ENCODE measurements at places on chromosomes 7 and 10. TPM values are rescaled to one million over a fixed set of nuclear protein-coding genes. Genes with fewer than 3 reads are reported as not detected.

DNA sequence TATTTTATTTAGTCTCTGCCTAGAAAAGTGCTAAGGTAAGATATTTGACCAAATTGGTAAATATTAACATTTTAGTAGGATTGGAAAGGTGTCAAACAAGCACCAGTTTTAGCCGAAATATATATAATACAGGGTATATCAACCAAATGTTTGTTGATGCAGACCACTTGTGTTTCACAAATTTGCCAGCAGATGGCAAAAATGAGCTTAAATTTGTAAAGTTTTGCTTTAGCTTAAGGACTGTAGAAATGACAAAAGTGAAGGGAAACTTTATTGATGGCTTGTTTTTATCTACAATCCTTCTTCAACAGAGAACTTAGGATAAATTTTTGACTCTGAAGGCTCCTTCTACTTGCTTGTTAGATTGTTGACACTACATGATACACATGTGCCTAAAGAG, 4.8 kb upstream of the POLR1F start:
- DNase-seq, result no peak

GRCh38 chr7:103626776-103627175, 180.8 kb upstream of the SLC26A5 start:
- no peak for DNase-seq

DNA sequence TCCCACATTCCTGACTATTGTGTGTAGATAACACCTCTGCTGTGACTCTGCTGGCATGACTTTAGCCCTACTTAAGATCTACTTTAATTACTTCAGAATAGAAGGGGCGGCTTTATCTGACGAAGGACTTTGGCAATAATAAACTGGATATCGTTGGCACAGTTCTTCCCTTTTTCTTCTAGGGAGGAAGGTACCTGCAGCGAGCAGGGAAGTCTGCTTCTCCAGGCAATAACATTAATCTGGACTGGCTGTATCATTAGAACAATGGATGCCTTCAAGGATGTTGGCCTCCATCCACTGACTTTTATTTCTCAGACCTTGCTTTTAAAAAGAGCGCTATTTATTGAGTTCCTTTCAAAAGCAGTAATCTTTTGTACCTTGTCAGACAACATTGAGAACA, 172.6 kb upstream of the THSD7A start:
- DNase-seq, result no peak

Gene PRPS1L1
- total RNA-seq, result not detected

Gene PPP1R3C
- 241 TPM for total RNA-seq

Measured in thoracic aorta (tissue), 2 donors.